ENCODE measurements at places on chromosomes 13 and 19.

DNA sequence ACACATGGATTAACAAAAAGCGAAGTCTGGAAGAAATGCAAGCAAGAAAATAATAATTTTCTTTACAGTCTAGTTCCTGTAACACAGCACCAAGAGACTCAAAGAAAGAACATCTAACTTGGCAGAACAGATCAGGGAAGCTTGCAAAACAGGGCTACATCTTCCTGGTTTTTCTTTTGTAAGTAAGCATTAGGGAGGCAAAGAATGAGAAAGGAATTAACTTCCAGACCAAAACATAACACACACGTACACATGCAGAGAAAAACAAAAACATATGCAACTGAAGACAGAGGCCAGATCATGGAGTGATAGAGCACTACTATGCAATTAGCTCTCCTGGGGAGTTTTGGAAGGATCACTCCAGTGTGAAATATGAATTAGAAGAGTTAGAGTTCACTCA, 120.5 kb downstream of the DIAPH3 start:
- no peak for DNase-seq

GRCh38 chr19:10189616-10190015, 5.1 kb downstream of the DNMT1 start:
- DNase-seq, result no peak

- no peak for DNase-seq
Observed at GRCh38 chr19:33039108-33039599, 25.5 kb downstream of the RHPN2 start.

DNA sequence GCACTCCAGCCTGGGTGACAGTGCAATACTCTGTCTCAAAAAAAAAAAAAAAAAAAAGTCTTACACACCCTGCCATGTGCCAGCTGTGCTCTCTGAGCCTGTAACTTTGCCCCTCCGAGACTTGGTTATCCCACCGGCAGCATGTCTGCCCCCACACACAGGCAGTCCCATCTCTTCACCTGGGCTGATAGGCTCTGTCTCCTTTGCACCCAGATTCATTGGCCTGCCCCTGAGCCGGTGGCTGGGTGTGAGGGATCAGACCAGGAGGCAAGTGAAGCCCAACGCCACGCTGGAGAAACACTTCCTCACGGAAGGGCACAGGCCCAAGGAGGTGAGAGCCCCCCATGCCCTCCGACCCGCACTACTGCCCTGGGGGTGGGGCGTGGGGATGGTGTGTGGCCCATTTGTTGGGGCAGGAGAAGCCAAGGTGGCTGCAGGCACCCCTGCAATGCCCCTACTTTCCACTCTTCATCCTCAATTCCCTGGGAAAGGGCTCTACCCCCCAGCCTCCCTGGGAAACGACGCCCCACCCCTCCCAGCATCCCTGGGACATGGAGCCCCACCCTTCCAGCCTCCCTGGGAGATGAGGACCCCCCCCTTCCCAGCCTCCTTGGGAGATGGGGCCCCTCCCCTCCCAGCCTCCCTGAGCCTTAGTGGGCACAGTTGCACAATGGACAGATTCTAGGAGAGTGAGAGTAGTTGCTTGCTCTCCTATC, 45.3 kb downstream of the CERS4 start:
- no peak for DNase-seq

- DNase-seq, result no peak
Observed at GRCh38 chr19:16361254-16361653, 36.6 kb downstream of the KLF2 start.

DNA sequence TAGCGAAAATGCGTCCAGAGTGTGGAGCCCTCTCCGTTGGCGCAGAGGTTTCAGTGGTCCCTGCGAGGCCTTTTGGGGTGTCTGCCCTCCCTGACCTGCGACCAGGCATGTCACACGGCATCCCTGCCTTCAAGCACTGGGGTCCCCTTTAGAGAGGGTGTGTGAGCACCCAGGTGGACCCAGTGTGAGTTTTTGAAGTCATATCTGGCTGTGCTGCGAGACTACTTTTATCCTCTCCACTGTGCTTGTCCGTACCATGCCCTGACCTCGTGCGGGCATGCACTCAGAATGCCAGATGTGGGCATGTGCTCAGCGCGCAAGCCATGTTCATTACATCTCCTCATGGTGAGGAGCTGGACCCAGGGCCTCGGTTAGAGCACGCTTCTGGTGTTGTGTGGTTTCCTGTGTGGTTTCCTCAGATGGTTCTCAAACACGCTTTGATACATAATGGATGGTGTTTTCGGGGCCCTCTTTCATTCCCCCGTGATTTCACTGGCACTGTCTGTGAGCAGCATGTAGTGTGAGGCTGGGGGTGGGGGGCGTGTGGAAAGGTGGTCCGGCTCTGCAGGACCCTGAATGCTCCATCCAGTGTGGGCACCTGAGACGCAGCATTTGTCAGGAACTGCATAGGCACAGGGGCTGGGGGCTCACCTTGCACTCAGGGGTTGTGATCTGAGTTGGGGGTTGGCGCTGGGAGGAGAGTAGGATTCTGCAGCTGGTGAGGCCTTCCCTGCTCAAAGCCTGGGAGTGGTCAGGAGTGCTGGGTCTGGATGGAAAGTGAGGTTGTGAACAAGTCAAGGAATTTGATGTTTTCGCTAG, 2.3 kb downstream of the TFDP1 start:
- peak; percentile 72 for DNase-seq

- no peak for DNase-seq
Observed at GRCh38 chr19:19820774-19821320, 703 bp downstream of the ZNF506 start.

- DNase-seq, result no peak
Observed at GRCh38 chr13:73792796-73793195, 341.4 kb downstream of the KLF12 start.

- DNase-seq, result no peak
Observed at GRCh38 chr13:30020726-30021312, 170.4 kb upstream of the UBL3 start.

DNA sequence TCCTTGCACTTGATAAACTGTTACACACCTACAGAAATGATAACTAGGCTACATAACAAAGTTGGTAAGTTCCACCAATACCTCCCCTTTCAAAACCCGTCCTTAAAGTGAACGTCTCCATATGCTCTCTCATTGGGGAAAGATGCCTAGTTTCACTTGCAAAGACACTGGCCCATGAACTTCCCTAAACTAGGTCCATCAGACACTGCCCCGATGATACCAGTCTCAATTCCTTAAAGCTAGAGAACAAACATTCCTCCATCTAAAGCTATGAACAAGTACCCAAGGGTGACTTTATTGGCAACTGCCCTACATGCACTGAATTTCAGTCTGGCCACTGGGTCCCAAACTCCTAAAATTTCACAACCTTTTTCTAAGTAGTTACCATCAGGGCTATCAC, 39.9 kb downstream of the FOXO1 start:
- no peak for DNase-seq

- DNase-seq, result no peak
Observed at GRCh38 chr13:49369866-49370265, 74.0 kb downstream of the CAB39L start.

- DNase-seq, result no peak
Observed at GRCh38 chr19:4849019-4849418, 17.5 kb upstream of the TICAM1 start.

DNA sequence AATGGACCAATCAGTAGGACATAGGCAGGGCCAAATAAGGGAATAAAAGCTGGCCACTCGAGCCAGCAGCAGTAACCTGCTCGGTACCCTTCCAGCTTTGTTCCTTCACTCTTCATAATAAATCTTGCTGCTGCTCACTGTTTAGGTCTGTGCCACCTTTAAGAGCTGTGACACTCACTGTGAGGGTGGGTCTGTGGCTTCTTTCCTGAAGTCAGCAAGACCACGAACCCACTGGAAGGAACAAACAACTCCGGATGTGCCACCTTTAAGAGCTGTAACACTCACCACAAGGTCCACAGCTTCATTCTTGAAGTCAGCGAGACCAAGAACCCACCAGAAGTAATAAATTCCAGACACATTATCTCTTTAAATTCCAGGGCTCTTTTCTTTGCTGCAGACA, 1922.3 kb upstream of the PCDH20 start:
- no peak for DNase-seq

- no peak for DNase-seq
Observed at GRCh38 chr13:74523057-74523456, 388.9 kb upstream of the KLF12 start.

DNA sequence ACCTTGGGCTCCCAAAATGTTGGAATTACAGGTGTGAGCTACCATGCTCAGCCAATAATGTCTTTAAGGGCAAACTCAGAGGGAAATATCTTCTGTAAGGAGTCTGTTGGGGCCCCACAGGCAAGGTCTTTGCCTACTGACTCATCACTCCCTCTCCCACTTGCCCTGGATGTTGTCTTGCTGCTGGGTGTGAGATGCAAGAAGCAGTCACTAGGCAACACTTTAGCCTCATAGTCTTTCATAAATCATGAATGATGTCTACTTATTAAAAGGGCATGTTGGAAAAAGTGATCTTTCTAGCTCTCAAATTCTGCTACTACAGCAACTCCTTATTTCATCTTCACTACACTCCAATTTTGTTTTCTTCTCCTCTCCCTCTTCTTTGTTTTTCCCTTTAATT, 34.6 kb upstream of the SLC10A2 start:
- DNase-seq, result no peak

DNA sequence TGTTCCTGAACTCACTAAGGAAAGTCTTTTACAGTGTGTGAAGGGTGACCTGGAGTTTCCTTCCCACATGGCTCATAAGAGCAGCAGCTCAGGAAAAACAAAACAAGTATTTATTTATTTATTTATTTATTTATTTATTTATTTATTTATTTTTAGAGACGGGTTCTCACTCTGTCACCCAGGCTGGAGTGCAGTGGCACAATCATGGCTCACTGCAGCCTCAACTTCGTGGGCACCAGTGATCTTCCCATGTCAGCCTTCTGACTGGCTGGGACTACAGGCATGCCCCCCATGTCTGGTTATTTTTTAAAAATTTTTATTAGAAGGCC, 10.4 kb downstream of the ARL11 start:
- no peak for DNase-seq

- no peak for DNase-seq
Observed at GRCh38 chr13:46179491-46179908, 2.5 kb downstream of the LCP1 start.

- DNase-seq, result no peak
Observed at GRCh38 chr13:42544246-42544926, 29.6 kb upstream of the TNFSF11 start.

- no peak for DNase-seq
Observed at GRCh38 chr19:14495672-14496028, 277 bp downstream of the GIPC1 start.

- DNase-seq, result no peak
Observed at GRCh38 chr13:24660023-24660741, 20.0 kb upstream of the ATP12A start.

GRCh38 chr13:38752686-38753085, 65.8 kb downstream of the FREM2 start:
- no peak for DNase-seq

DNA sequence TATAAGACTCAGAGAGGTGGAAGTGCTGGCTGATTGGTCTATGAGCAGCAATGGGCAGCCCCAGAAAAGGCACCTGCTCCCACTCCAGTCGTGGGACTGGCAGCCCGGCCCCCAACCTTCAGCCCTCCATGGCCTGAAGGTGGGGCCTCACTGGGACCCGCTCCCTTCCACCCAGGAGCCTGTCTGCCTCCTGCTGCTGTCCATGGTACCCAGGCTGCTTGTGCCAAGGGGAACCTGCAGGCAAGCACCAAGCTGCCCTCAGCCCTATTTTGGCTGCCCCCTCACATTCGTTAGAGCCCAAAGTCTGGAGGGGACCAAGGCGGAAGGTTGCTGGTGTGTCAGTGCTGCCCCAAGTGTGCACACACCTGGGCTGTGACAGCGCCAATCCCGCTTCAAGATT, 2304.9 kb downstream of the PCDH9 start:
- DNase-seq, result no peak

GRCh38 chr19:46718157-46718933, 1.4 kb upstream of the PRKD2 start:
- no peak for DNase-seq

- no peak for DNase-seq
Observed at GRCh38 chr19:651991-652390, 11.0 kb downstream of the RNF126 start.

GRCh38 chr19:40383668-40384248, 6.2 kb downstream of the HIPK4 start:
- DNase-seq, result no peak

DNA sequence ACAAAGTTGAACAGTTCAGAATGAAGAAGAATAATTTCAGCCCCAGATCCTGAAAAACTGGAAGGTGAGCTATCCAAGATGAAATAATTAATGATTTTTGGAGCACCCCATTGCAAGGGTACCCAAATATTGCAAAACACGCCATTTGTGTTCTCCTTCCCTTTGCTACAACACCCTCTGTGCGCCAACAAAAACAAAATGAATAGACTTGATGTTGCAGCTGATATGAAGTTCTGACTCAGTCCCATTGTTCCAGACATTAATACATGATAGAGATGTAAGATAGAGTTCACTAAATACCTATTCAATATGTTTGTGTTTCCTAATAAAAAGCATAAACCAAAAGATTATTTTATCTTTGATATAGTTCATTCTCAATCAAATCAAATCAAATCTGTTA, 287.5 kb upstream of the SOX21 start:
- no peak for DNase-seq

- no peak for DNase-seq
Observed at GRCh38 chr13:72218966-72219365, 352.0 kb upstream of the DACH1 start.

DNA sequence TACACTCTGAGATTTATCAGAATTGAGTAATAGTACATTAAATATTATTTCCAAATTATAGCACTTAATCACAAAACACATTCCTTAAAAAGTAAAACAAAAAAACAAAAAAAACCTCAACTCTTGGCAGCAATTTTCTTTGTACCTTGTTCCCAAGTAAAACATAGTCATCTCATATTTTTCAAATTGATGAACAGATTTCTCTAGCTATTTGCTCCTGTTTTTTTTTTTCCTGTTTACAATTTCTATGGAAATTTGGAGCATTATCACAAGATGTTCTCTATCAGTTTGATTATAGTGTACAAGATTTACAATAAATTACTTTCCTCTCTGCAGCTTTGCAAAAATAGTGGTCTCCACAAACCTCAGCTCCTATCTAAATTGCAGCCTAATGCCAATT, 25.0 kb downstream of the RFC3 start:
- no peak for DNase-seq

DNA sequence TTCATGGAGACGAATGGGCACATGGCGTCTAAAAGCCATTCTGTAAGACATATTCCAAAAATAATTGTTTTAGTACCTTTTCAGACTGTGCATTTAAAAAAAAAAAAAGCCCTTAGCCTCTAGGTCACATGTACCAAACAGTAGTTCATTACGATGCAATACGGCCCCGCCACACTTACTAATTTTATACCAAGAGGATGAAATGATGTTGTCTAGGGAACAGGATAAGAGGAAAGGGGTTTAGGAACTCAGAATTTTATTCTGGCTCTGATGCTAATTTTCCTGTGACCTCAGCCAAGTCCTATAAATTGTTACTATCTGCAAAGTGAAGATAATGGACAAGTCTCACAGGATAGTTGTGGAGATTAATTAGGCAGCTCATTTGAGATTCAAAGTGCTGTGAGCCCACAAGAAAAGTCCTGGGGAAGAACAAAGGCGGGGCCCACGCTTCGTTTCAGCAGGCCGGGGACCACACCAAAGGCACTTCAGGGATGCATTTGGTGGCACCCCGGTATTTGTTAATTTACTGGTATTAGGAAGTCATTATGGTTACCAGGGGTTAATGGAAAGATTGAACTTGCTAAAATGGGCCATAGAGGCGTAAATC, 511.1 kb downstream of the IRS2 start:
- DNase-seq, result no peak

- DNase-seq, result no peak
Observed at GRCh38 chr13:41944635-41945397, 16.1 kb downstream of the VWA8 start.

Measured in vagina (tissue), 2 donors.